ENCODE measurements at places on chromosomes 13 and 19.

DNA sequence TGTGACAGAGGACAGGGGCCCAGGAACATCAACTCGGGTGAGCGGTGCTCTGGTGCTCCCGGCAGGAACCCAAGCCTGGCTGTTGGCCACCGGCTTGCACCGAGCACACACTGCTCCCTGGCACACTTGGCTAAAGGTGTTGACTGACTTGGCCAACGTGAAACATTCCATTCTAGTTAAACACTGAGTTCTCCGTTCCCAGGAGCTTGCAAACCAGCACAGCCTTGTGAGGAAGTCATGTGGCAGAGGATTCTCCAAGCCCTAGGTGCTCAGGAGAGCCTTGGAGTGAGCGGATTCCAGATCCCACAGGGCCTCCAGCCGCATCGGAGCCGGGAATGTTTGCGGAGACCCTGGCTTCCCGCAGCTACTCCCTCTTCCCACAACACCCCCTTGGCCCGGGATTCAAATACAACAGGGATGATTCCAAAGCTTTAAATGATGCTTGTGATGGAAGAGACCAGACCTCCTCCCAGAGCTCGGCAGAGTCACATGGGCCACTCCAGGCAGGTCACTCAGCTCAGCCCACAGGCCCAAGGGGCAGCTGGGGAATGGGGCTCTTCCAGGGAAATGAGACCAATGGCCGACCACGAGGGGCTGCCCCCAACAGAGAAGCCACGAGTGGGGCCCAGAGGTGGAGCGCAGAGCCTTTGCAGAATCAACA is 2.9 kb downstream of the C13orf46 start:
- DNase-seq, result no peak

DNA sequence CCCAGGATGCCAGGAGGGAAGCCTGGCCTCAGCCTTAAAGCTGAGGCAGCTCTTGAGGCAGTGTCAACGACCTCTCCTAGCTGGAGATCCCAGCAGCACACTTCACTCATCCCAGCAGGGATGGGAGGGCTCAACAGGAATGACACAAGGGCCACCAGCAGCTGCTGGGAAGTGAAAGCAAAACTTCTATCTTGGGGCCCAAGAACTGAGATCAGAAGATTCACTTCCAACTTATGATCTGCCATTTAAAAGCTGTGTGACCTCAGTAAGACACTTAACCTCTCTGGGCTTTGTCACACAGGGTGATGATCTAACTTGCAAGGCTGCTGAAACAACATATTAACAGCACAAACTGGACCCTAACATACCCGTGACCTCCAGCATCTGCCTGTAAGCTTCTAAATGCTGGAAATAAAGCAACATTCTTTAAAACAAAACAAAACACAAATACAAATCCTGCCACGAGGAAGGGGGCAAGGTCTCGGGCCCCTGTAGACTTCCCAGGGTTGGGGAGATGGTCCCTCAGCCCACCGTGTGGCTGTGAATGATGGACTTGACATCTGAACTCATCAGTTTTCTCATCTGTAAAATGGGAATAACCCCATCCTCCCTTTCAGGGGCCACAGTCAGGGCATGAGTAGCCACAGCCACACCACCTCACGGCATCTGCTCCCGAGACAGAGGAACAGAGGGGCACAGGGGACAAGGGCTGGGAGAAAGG is 22.7 kb downstream of the ELL start:
- no peak for DNase-seq

GRCh38 chr19:17229890-17230289 is 3.9 kb downstream of the OCEL1 start:
- DNase-seq, result no peak

- no peak for DNase-seq
Measured at GRCh38 chr13:103291226-103291625, 225.0 kb upstream of the SLC10A2 start.

Data from NCI-H1417 treated with DMSO at 0.1 percent for 48 hours (cell line).